ENCODE measurements at places on chromosomes 1 and 21.

- no peak for DNase-seq
Observed at GRCh38 chr1:229128066-229128608, 142.8 kb upstream of the RAB4A start.

DNA sequence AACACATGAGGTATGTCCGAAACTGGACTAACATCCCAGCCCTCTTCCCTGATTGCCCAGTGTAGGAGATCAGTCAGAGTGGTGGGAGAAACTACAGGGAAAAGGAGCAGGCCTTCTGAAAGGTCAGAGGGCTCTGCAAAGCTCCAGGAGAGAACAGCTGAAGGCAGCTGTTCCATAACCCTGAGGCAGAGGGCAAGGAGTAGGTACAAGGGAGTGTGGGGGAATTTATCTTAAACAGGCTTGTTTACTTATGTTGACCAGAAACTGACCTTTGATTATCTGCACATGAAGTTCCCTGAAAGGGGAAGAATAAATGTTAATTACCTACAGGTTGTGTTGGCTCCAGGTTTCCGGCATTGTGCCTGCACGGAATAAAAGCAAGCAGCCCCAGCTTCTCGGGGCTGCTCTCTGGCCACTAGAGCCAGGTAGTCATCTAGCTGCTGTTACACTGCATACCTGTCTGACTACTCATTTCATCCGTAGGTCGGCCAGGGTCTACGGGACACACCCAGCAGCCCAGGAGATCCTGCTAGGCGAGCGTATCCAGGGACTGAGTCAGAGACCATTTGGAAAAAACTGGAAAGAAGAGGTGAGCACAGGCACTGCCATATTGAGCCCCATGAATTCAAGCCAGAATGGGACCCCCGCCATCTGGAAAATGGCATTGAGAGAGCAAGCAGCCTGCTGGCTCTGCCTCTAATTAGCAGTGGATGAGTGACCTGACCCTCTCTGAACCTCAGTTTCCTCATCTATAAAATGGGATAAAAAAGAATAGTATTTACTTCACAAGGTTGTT is 14.9 kb upstream of the PAQR7 start:
- no peak for DNase-seq

GRCh38 chr1:217106231-217106901 is 383.1 kb upstream of the ESRRG start:
- DNase-seq, result no peak

DNA sequence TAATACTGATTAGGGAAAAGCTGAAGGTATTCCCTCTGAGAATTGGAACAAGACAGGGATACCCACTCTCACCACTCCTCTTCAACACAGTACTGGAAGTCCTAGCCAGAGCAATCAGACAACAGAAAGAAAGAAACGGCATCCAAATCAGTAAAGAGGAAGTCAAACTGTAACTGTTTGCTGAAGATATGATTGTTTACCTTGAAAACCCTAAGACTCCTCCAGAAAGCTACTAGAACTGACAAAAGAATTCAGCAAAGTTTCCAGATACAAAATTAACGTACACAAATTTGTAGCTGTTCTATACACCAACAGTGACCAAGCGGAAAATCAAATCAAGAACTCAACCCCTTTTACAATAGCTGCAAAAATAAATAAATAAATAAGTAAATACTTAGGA is 78.6 kb downstream of the EXTL2 start:
- DNase-seq, result no peak

GRCh38 chr1:197632005-197632404 is 143.3 kb downstream of the DENND1B start:
- DNase-seq, result no peak

DNA sequence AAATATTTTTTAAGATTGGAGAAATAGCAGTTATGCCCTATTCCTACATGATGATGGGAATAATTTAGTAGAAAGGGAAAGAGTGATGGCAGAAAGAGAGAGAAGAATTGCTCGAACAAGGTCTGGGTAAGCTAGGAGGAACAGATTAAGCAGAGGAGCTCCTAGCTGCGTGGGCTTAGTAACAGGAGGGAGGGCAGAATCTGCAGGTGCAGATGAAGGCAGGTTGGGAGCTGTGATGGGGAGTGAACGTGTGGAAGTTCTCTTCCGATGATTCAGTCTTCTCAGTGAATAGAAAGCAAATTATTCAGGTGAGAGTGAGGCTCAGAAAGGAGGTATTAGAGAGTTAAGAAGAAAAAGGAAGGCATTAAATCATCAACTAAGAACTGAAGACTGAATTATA is 8.3 kb upstream of the CR1 start:
- no peak for DNase-seq

GRCh38 chr1:214570442-214570841 is 19.0 kb upstream of the PTPN14 start:
- DNase-seq, result no peak

- no peak for DNase-seq
Observed at GRCh38 chr1:86747304-86747703, 42.9 kb downstream of the SH3GLB1 start.

DNA sequence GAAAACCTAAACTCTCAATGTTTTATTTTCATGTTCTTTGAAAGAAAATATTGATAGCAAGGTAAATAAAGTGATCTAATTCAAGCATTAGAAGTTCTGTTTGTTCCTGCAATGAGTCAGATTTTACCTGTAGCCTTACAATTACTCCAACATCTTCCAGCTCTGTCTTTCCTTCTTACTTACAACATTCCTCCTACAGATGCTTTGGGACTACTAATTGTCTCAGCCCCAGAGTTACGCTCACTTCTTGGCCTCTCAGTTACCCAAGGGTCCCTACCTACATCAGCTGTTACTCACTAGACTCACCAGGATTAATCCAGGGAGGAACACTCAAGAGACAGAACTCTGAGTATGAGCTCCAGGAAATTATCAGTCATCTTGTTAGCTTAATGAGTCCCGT is 26.4 kb downstream of the OR14A16 start:
- DNase-seq, result no peak

- DNase-seq, result no peak
Observed at GRCh38 chr1:203051841-203052324, 25.6 kb downstream of the PPFIA4 start.

DNA sequence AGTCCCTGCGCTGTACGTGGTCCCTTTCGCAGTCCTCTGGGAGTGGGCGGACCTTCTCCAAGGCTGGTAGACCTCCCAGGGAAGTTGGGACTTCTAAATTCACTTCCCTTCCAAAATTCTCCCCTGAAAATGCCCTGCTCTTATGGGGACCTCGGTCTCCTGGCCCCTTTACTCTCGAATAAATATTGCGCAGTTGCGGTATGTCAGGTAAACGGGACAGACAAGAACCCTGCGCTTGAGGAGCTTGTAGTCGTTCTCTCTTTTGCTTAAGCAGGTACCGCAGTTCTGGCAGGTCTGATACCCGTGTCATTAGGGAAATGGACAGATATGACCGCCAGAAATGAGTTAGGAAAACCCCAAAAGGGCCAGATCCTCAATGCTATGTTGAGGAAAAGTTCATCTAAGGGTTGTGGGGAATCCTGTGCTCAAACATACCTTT is 561 bp downstream of the KIF2C start:
- DNase-seq, result no peak

- DNase-seq, result no peak
Observed at GRCh38 chr1:82330330-82330729, 529.6 kb downstream of the ADGRL2 start.

Measured in activated T-helper 1 cell treated with anti-CD3 and anti-CD28 coated beads, Interleukin-2, amount 50 U/mL, for 16 hours (primary cell).